Spleen (tissue), 13 donors: ENCODE measurements at places on chromosomes 2 and 18. TPM values are rescaled to one million over a fixed set of nuclear protein-coding genes. Genes with fewer than 3 reads are reported as not detected.

GRCh38 chr2:122412360-122412759 lies 656.9 kb downstream of the TSN start:
- no peak for DNase-seq

MAL gene
- total RNA-seq, result 8.1 TPM

GRCh38 chr2:57408587-57408986 lies 638.0 kb upstream of the VRK2 start:
- no peak for DNase-seq

- DNase-seq, result no peak
Measured at GRCh38 chr2:139457873-139458272, 677.7 kb upstream of the NXPH2 start.

PDE1A gene
- total RNA-seq, result 1.8 TPM

GRCh38 chr2:224469374-224469964 lies 67.6 kb upstream of the FAM124B start:
- DNase-seq, result no peak
